NCI-H2171 treated with DMSO at 0.1 percent for 48 hours (cell line): ENCODE measurements at places on chromosomes 4 and X.

GRCh38 chr4:88063634-88064296 lies 56.3 kb downstream of the PKD2 start:
- no peak for DNase-seq

- no peak for DNase-seq
These were observed 40.9 kb upstream of the TBC1D19 start for GRCh38 chr4:26542991-26543390.

DNA sequence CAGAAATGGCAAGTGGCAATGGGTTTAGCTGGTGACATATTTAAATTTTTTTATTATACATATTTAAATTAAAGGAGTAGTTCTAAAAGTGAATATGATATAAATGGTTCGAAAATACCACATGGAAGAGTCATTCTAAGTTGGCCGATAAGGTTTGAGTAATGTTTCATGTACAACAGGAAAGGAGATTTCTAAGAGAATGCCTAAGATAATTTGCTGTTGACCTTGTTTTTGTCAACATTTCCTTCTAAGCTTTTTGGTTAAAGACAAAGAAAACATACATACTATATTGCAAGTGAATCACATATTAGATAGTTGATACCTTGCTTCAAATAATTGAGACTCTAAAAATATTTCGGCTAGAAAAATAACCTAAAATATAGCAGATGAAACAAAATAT lies 526.6 kb upstream of the SLIT2 start:
- DNase-seq: no peak

DNA sequence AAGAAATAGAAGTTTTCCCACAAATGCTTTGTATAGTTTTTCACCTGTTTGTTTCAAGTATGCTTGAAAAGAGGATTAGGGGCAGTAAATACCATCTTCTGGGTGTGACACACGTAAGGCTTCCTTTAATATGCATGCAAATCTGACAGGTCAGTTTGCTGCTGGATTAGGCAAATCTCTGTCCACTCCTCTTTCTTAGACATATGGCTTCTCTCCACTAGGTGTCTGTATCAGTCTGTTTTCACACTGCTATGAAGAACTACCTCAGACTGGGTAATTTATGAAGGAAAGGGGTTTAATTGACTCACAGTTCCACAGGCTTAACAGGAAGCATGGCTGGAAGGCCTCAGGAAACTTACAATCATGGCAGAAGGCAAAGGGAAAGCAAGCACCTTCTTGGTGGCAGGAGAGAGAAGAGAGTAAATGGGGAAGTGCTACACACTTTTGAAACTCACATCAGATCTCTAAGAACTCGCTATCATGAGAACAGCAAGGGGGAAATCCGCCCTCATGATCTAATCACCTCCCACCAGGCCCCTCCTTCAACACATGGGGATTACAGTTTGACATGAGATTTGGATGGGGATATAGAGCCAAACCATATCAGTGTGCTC lies 66.9 kb downstream of the TAB3 start:
- DNase-seq: no peak

GRCh38 chrX:7158468-7158990 lies 10.6 kb upstream of the PUDP start:
- DNase-seq: no peak
